ENCODE measurements at places on chromosomes 1 and 21.

DNA sequence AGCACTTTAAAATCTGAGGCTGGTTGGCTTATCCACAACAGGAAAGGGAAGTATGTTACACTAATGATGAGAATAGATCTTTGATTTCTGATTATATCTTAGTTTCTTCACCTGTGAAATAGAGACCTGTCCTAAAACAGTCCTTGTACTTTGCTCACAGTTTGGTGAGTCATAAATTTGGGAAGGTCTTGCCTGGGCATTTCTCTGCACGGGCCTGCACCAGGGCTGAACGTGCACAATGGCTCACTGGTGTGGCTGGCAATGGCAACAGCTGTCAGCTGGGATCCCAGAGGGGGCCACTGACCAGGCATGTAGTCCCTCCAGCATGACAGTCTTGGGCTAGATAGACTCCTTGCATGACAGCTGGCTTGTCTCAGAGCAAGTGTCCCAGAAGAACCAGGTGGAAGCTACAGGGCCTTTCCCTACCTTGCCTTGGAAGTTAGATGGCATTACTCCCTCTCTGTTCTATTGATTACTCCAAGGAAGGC lies 367.4 kb downstream of the DISC1 start:
- no peak for DNase-seq

GRCh38 chr1:169565335-169566271 lies 20.7 kb downstream of the F5 start:
- no peak for DNase-seq

- no peak for DNase-seq
Observed at GRCh38 chr1:225851805-225852204, 30.4 kb downstream of the TMEM63A start.

- no peak for DNase-seq
Observed at GRCh38 chr1:186286615-186287315, 88.3 kb downstream of the TPR start.

- no peak for DNase-seq
Observed at GRCh38 chr1:11704194-11704529, 12.7 kb downstream of the DRAXIN start.

- DNase-seq, result no peak
Observed at GRCh38 chr1:93685918-93686317, 4.3 kb upstream of the BCAR3 start.

- DNase-seq, result no peak
Observed at GRCh38 chr1:30639881-30640452, 83.4 kb downstream of the MATN1 start.

DNA sequence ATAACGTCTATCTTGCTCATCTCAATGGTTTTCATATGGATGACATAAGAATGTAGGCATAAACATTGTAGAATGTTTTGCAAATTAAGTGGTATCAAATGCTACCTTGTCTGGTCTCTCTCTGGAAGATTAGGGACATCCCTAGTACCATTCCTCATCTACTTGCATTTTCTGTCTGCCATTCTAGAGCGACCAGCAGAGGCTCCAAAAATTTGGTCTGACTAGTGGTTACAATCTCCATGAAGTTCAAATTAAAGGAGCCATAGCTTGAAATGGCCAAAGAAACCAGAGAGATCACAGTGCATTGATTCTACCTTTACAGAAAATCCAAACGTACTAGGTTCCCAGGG lies 1.1 kb downstream of the CD84 start:
- no peak for DNase-seq

Measured in mesenchymal stem cell (in vitro differentiated cells and primary cell).